Activated B cell treated with CpG ODN at 0.5 μM for 24 hours (primary cell): ENCODE measurements at places on chromosomes 7 and 10. TPM values are rescaled to one million over a fixed set of nuclear protein-coding genes. Genes with fewer than 3 reads are reported as not detected.

DNA sequence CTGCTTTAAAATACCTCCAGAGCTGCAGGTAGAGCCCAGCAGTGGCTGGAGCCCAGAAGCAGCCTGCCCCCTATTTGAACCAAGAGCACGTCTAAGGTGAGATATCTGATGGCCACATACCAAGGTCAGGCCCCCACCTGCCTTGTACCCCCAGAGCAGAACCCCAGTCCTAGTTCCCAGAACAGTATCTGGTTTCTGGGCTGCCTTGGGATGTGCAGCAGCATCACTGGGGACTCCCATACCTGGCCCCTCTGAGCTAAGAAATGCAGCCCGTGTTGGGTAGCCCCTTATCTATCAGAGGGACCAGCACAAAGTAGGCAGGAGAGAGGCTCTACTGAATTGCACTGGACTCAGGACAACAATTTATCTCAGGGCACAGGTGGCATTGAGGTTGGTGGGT, 8.9 kb downstream of the SFTPD start:
- DNase-seq, result no peak

DNA sequence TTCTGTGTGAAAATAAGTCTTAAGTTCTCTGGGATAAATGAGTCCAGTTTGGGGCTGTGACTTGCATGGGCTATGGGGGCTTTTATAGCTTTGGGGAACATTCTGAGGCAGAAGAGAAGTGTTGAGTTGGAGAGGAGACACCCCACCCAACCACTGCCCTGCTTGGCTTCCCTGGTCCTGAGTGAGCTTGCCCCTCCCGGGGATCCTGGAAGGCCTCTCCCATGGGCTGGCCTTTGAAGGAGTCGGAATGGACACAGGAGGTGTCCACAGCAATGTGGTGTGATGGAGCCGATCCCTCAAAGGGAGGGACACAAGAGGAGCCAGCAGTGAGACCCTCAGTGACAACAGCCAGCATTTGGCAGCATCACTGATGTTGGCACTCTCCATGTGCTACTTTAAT, 89.8 kb downstream of the GLRX3 start:
- no peak for DNase-seq

DNA sequence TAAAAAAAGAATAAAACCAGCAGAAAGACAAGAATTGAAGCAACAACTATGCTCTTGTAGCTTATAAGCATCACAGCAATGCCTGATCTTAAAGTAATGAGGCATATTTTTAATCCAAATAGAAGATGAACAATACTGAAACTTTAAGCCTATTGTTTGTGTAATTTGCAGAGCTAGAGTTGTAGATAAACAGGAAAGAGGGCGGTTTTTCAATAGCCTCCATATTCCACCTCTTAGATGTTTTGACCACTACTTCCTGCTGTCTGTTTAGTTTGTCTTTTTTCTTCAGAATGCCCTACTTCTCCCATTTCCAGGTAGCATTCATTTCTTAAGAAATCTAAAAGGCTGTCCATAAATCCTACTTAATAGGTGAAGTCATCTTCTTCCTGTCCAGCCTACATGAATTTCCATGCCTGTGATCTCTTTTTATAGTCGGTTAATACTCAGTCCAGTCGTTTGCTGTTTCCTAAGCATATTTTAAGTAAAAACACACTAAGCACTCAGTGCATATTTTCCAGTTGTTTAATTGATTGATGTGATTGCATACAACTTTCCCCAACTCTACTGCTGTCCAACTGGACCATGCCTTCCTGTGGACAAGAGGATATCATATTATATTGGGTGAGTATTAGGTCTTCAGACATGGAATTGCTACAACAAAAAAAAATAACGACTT, 308.1 kb downstream of the TFEC start:
- DNase-seq, result no peak

DNA sequence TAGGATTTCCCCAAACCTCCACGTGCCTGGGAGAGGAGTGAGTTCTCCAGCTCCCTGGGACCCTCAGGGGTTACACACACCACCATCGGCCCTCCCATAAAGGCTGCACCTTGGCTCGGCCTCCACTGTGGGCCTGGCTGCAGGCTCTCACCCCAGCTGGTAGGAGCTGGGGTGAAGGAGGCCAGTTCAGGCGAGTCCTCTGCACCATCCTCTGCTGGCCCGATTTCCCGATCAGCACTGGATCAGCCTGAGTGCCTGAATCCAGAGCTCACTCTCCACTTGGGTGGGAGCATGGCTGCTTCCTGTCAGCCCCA, 115.1 kb upstream of the RET start:
- no peak for DNase-seq

The PHYHIPL gene
- not detected in 2 replicates for total RNA-seq

The CLDN4 gene
- not detected in 2 replicates for total RNA-seq

- DNase-seq, result no peak
These were observed 12.3 kb downstream of the ZYX start for GRCh38 chr7:143393267-143394041.

The GIMAP2 gene
- 19.5 and 21.7 TPM in 2 replicates for total RNA-seq

The ALKBH4 gene
- 7.8 and 8.1 TPM in 2 replicates for total RNA-seq

The TUBB8 gene
- not detected in 2 replicates for total RNA-seq

- DNase-seq, result no peak
These were observed 11.8 kb downstream of the MET start for GRCh38 chr7:116683786-116684185.

The RADIL gene
- not detected in 2 replicates for total RNA-seq

- DNase-seq, result no peak
These were observed 42.4 kb upstream of the ABCB4 start for GRCh38 chr7:87517891-87518290.

The ASNS gene
- 92.1 and 101 TPM in 2 replicates for total RNA-seq

The SLC39A12 gene
- total RNA-seq, result not detected in 2 replicates

The ANKRD7 gene
- not detected in 2 replicates for total RNA-seq
